Eye (tissue), 1 donor: ENCODE measurements at places on chromosomes 11 and 22.

DNA sequence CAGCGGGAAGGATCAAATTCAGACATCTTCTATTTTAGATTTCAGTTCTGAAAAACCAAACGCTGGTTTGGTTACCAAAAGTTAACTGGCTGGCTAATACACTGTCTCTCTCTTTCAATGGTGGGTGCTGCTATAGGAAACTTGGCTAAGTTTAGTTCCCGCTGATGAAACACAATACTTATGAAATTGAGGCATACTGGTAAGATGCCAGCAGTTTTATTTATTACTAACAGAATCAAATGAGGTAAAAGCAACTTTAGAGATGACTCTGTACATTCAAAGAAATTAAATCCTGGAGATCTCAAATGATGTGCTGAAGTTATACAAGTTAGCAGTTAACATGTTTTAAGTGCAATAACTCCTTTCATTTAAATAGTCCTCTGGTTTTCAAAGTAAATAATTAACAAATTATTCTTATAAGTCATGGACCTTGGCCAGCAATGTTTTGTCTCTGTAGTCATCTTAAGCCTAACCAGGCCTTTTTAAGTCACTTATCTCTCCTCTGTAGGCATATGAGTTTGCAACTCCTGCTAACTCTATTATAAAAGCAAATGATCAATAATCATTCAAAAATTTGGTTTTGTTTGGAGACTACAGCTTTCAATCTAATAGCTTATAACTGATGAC, 54.8 kb downstream of the PAK1 start:
- no peak for DNase-seq

DNA sequence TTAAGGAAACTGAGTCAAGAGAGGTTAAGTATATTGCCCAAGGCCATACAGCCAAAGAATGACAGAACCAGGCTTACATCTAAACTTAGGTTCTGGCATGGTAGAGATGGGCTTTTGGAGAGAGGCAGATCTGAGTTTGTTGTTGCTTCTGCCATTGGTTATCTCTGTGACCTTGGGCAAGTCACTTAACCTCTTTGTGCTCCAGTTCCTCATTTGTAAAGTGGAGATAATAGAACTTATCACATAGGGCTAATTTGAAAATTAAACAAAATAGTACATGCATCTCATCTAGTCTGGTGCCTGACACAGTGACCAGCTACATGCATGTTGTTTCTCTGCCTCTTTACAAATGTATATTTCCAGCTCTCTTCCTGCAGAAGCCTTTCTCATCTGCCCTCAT, 47.0 kb upstream of the PLET1 start:
- no peak for DNase-seq

DNA sequence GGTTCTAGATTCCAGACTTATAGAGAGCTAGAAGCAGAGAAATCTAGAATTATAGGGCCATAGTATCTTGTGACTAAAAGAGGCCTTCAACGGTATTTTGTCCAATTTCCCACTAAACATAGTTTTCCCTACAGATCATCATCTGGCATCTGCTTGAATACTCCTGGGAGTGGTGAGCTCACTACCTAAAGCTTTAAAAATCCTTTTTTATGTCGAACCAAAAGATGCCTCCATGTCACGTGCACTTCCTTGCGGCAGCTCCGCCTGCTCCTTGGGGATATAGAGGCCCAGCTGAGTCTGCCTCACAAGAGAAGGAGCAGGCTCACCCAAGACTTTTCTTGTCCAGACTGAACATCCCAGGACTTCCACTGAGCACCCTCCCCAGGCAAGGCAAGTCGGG, 4.3 kb upstream of the MB start:
- no peak for DNase-seq

- no peak for DNase-seq
Measured at GRCh38 chr11:33731723-33732531, 4.3 kb downstream of the CD59 start.

- DNase-seq = no peak
Measured at GRCh38 chr22:46895753-46896152, 133.3 kb downstream of the TBC1D22A start.

DNA sequence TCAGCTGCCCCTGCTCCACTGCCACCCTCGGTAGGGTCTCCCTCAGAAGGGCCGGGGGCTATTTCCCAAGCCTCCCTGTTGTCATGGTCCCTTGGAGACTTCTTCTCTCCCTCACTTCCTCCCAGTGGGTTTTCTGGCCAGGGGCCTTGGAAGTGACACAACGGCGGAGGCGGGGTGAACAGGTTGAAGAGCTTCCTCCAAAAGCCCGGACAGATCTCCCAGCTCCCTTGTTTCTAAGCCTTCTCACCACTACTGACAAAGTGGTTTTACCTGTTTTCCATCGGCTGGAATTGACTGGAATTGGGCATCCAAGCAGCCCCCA, 14.5 kb downstream of the MYH9 start:
- no peak for DNase-seq

- DNase-seq = no peak
Measured at GRCh38 chr11:47514825-47515647, 37.9 kb downstream of the CELF1 start.

GRCh38 chr11:78991681-78992080, 417.0 kb upstream of the NARS2 start:
- no peak for DNase-seq

DNA sequence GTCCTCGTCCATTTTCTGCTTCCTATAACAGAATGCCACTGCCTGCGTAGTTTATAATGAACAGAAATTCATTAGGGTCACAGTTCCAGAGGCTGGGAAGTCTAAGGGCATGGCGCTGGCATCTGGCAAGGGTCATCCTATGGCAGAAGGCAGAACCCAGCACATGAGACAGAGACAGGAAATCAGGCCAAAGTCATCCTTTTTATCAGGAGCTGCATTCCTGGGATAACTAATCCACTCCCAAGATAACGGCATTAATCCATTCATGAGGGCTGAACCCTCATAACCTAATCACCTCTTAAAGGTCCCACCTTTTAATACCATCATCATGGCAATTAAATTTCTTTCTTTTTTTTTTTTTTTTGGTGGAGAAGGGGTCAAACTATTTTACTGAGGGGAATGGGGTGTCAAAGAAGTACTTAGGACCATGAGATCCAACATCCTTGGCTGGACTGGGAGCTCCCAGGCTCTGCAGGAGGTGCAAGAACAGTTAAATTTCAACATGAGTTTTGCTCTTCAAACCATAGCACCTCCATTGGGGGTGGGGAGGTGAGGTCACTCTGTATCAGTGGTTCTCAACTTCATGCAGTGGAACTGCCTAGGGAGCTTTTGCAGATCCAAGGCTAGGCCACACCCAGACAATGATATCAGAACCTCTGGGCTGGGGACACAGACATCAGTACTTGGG, 4.4 kb downstream of the TMEM109 start:
- DNase-seq = no peak

DNA sequence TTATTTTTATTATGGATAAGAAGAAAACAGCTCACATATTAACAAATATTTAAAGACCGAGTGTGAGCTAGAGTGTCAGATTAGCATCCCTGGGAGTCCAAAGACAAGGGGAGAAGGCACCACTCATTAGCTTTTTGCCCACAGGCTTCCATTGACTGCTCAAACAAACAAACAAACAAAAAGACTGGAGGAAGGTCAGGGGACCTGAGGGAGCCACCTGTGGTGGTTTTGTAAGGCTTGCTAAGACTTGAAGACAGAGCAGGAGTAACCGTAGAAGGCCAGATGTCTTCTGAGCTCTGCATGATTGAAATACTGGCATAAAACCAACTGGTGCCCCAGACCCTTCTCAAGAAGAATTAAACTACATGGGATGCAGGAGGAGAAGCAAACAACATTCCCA, 395.2 kb upstream of the CNTN5 start:
- no peak for DNase-seq

GRCh38 chr22:39872548-39872947, 21.0 kb downstream of the ENTHD1 start:
- no peak for DNase-seq

DNA sequence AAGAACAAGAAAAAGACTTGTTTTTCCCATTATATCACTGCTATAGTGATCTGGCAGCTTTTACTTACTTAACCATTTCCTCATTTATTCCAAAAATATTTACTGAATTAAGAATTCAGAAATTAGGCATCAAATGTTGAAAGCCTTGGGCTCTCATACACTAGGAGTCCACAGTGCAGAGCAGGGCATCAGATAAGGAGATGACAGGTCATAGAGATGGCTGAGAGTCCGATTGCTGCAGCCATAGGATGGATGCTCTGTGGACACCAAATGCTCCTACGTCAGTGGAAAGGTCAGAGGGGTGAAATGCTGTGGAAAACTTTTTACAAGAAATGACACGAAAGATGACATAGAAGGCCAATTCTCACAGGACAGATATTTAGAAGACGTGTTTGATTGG, 771.1 kb downstream of the LRRC4C start:
- DNase-seq = no peak

- peak; percentile 35 for DNase-seq
Measured at GRCh38 chr11:64722141-64723065, 594 bp downstream of the NRXN2 start.

- no peak for DNase-seq
Measured at GRCh38 chr11:73398132-73398526, 21.9 kb downstream of the RELT start.
